ENCODE measurements at places on chromosomes 16 and 17.

DNA sequence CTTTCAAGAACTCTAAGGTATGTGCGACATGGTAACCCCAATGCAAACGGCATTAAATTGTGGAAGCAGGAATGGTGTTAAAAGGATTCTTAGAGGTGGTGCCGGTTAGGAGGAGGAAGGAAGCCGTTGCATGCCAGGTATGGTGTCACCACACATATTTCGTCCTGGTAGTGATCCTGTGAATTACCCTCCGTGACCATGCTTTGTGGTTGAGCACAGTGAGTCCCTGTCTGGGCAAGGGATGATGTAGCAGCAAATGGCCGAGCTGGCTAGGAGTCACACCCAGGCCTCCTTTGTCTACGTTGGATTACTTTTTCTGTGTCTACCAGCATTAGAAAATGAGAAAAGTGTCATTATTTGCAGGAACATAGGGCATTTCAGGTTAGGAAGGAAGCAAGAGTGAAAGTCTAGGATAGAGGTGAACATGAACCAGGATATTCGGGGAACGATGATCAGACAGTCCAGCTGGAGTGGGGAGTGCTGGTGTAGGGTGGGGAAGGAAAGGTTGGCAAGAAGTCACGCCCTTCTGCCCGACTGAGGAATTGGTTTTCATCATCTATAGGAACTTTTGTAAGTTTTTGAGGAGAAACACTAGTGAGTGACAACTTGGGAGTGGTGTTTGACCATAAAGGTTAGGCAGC, 123.5 kb downstream of the PRKCA start:
- DNase-seq: no peak

DNA sequence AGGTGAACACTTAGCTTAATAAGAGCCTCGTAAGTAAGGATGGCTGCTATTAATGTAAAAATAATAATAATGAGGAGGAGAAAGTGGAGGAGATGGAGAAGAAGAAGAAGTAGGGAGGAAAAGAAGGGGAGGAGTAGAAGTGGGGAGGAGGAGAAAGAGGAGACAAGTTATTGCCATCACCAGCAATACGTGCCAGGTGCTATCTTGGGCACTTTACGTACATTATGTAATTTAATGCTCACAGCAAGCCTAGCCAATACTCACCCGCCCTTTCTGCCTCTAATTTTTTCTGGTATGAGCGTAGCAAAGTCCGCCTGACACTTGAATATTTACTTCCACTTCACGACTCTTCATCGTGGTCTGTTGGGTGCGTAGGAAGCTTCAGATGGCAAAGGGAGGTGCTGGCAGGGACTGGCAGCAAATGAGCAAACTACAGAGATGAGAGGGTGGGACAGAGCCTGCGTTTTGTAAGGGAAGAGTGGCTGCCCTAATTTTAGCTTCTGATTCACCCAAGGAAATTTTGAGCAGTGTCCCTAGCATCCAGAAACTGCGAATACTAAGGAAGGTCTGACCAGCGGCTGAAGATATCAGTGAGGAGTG, 42.1 kb upstream of the CDH13 start:
- no peak for DNase-seq

- no peak for DNase-seq
Observed at GRCh38 chr17:64785011-64785421, 122.9 kb upstream of the SMURF2 start.

GRCh38 chr16:2154533-2155090, 970 bp upstream of the TRAF7 start:
- DNase-seq: no peak

GRCh38 chr17:43062984-43063638, 38.1 kb downstream of the RND2 start:
- no peak for DNase-seq

- no peak for DNase-seq
Observed at GRCh38 chr17:72287586-72287985, 166.8 kb downstream of the SOX9 start.

- DNase-seq: no peak
Observed at GRCh38 chr17:54455251-54455868, 445.3 kb upstream of the TOM1L1 start.

GRCh38 chr17:30300818-30301217, 9.1 kb upstream of the BLMH start:
- DNase-seq: no peak
